CD4-positive, alpha-beta T cell treated with Interferon alpha-2 for 1 hour (primary cell): ENCODE measurements at places on chromosomes 2 and 18.

DNA sequence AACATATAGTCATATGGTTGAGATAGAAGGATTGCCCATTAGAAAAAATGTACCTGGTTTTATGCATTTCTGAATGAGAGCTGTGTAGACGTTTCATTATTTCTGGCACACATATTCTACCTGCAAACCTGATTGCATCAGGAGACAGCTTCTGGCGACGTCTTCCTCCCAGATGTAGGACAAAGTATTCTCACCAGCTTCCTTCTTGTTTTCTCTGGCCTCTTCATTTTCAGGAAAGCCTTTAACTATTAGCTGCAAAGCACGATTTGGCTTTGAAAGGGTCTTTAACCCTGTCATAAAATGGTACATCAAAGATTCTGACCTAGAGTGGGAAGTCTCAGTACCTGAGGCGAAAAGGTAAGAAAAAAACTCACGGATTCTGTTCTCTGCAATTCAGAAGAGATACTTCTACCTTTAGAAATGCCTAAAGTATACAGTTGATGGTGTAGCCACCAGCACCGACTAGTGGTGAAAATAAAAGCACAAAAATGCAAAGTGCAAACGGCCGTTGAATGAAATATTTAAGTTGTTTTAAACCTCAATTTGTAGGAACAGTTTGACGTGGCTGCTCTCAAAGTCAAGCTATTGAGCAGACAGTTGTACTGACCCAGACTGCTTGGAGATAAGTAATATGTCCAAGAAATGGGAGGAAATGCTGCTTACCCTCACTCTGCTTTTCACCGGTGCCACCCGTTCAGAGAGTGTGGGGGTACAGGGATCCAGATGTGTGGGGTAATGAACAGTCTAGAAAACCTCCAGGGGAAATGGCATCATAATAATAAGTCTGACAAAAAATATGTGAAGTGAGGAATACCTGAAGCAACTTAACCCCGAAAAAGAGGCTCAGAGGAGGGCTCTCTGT, 20.2 kb downstream of the IL18RAP start:
- peak; percentile 70 for DNase-seq

- no peak for DNase-seq
These were observed 36.9 kb upstream of the NCKAP5 start for GRCh38 chr2:133605011-133605765.

DNA sequence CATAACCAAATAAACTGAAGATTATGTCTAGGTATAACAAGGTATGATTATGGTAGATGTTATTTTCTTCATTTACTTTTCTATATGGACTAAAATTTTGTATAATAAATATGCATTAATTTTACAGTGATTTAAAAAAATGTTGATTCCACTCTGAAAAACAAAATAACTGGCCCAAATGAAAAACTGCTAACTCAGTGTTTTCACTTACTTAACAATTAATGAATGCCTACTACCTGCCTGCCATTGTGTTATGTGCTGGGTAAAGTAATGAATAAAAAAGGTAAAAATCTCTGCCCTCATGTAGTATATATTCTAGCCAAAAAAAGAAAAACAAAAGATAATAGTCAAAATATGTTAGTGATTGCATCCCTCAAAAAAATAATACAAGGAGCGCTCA, 29.6 kb upstream of the C2orf15 start:
- DNase-seq, result no peak

- DNase-seq, result no peak
These were observed 1397.6 kb upstream of the DDX18 start for GRCh38 chr2:116416731-116417377.

DNA sequence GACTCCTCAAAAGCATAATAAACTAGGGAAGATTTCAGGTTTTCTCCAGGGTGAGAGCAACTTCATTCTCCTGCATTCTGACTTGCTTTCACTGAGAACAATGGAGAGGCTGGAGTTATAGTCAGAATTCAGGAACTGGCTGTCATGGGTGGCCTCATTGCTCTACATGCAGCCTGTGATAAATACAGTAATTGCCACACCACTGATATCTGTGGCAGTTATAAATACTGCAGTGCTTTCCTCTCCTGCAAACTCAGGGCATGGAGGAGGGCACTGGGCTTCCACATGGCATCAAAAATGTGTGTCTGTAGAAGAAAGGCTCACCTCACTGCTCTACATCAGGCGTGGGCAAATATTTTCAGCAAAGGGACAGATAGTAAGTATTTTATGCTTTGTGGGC, 510.2 kb downstream of the ZNF516 start:
- no peak for DNase-seq
